ENCODE measurements at places on chromosomes 16 and 17.

DNA sequence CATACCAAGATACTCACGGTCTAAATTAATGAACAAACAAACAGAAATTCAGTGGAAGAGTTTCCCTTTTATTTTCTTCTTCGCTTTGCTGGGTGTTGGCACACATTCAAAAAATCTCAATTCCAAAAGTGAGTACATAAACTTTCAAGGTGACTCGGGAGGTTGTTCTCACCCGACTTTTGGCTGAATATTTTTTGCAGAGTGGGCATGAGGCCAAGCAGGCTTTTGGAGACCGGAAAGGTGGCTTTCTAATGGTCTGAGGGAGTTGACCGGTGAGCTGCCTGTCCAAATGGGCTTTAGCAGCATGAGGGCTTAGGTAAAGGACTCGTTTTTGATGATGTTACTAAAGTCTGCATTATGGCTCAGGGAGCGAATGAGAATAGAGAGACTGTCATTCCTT is 318.7 kb downstream of the CPPED1 start:
- DNase-seq = no peak

DNA sequence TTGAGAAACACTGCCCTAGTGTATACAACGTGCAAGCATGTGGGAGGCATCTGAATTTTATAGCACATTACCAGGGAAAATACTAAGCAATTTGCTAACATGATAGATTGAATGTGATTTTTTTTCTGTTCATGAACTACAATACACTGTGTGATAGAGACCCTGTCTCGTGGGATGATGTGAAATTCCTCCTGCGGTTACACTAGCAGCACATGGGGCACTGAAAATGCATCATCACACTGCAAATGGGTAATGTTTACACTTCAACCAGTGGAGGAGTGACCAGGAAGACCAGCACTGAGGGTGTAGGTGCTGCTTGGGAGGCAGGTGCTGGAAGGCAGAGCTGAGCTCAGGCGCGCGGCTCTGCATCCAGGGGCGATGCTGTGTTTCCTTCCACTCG is 28.8 kb downstream of the ORC6 start:
- no peak for DNase-seq

GRCh38 chr16:54407596-54407995 is 121.0 kb upstream of the IRX3 start:
- no peak for DNase-seq

GRCh38 chr16:57675741-57676551 is 7.8 kb downstream of the ADGRG3 start:
- DNase-seq = no peak

- no peak for DNase-seq
These were observed 1.9 kb upstream of the GDPD3 start for GRCh38 chr16:30115238-30115637.

- no peak for DNase-seq
These were observed 1.1 kb downstream of the ATP1B2 start for GRCh38 chr17:7651665-7652387.

- no peak for DNase-seq
These were observed 88.2 kb upstream of the NOG start for GRCh38 chr17:56505154-56505756.

- no peak for DNase-seq
These were observed 17.1 kb downstream of the ZNF768 start for GRCh38 chr16:30509081-30509765.

GRCh38 chr16:71540-72401 is 660 bp downstream of the RHBDF1 start:
- DNase-seq = no peak

DNA sequence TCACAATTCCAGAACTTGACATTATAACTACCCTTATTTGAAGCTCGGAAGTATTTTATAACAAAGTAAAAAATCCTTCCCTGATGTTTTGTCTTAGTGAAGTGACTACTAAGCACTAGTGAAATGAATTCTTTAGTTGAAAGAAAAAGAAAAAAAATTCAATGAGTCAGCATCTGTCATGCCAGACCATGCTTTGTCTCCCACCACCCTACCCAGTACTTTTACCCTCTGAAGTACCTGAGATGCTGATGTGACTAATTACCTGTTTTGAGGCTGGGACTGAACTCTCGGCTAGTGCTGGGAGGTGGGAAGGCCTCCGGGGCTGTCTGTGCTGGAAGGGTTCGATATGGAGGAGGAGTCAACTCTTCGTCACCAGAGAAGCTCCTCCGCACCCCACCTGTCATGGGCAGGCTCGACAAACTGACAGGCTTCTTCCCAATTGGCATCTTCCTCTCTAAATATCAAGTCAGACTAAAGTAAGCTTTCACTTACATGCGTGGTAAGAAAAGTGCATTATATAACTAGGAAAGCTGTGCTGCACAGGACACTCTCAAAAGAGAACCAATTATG is 19.6 kb downstream of the NME2 start:
- no peak for DNase-seq

- no peak for DNase-seq
These were observed 791 bp upstream of the PLD6 start for GRCh38 chr17:17206913-17207335.

GRCh38 chr17:77049440-77049839 is 91.3 kb upstream of the SEC14L1 start:
- no peak for DNase-seq

GRCh38 chr16:13391337-13391736 is 489.9 kb downstream of the SHISA9 start:
- DNase-seq = no peak

DNA sequence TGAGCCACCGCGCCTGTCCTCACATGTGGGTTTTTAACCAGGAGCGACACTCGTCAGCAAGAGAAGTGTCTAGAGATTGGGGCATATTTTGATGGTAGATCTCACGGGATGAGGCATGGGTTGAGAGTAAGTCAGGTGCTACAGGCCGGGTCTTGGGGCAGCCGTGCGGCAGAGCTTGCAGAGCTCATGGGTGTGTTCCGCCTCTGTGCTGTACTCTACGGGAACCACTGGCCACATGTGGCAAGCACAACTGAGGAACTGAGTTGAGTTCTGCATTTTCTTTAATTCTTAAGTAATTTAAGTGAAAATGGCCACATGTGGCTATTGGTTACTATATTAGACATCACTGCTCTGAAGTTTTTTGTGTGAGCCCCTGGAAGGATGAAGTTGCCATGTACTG is 9.6 kb downstream of the CLUAP1 start:
- DNase-seq = no peak

All from stimulated activated CD8-positive, alpha-beta memory T cell treated with anti-CD3 and anti-CD28 coated beads, Interleukin-12 subunit alpha, Interleukin-12 subunit beta, amount 100 ng/mL, for 4 hours (primary cell).